T-helper 22 cell (primary cell): ENCODE measurements at places on chromosomes 2 and 18.

DNA sequence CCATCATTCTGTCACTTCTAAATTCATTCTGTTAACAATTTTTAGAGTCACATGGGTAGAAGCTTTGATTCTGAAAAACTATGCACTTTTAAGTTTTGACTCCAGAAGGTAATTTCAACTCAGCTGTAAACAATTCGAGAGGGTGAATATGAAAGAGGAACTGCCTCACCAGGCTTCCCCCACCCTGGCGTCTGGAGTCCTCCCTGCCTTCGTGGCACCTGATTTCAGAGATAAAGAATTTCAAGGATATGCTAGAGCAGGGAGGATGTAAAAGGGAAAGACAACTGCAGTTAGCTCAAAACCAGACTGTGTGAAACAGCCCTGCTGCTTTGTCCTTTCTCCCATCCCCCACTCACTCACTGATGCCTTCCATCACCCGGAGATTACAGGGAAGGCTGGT lies 40.7 kb downstream of the ONECUT2 start:
- no peak for DNase-seq

DNA sequence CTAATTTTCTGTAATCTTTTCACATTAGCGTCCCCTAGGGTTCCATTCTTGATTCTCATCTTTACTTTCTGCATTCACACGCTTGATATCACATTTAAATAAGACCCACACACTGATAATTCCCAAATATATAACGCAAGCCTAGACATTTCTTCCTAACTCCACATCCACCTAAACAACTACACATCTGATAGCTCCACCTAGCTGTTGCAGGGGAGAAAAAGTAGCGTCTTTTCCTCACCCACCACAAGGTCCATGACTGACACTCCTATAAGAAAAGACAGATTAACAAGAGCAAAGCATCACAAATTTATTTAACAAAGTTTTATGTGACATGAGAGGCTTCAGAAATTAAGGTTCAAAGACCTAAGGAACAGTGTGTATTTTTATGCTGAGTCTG lies 862.2 kb upstream of the DDX18 start:
- DNase-seq, result no peak

DNA sequence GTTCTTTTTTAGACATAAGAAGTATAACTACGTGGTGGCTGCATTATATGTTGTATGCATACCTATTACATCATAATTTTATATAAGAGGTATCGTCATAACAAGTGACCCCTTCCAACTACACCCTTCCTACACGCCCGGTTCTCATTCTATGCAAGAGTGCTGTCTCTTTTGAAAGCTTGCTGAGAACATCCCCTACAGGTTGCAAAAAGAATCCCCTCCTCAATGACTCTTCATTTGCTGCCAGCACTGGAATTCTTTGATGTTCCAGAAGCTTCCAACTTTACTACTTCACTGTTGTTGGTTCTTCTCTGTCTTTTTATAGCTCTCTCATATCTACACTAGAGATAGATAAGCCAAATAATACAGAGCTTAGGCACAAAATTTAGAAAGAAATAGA lies 66.4 kb downstream of the CDH7 start:
- no peak for DNase-seq

DNA sequence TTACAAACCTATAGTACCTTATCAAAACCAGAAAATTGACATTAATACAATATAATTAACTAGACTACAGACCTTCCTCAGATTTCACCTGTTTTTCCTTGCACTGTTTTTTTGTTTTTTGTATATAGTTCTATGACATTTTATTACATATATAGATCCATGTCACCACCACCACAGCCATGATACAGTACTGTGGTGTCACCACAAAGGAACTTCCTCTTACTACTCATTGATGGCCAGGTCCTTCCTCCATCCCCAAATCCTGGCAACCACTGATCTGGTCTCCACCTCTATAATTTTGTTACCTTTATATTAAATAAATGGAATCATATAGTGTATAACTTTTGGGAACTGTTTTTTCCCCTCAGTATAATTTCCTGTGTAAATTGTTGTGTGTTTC lies 19.4 kb upstream of the ATP6V1B1 start:
- DNase-seq, result no peak

DNA sequence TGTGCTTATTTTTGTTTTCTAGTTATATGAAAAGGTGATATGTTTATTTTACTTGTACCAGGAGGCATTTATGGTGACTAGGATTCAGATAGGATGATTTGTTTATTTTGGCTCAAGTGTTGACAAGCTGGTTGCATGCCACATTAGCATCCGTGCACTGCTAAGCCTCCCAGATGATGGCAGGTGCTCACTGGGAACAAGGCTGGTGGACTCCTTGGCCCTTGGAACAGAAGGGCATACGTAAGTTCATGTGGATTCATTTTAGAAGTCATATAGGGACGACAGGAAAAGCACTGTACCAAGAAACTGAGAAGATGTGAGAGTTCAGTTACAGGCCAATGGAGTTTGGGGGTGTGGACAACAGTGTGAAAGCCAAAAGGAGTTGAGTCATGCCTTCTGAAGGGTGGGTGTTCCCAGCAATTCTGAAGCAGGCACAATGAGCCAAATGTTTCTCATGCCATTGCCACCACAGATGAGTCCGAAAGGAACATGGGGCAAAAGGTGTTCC lies 166.2 kb downstream of the PHLPP1 start:
- DNase-seq, result no peak

DNA sequence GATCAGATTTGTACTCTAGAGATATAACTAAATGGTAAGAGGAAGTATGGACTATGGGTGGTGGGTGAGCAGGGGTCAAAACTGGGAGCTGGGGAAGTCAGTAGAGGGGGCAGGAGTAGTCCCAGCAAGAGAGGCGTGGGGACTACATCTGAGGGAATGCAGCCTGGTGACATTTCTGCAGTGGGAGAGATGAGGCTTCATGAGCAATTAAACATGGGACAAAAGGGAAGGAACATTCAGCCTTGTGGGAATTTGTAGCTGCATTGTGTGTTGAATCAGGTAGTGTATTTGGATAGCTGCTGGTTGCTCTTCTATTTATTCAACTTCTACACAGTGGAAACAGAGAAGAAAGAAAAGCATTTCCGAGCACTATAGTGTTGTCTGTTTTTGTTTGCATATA lies 3.6 kb downstream of the CNOT11 start:
- DNase-seq, result no peak

DNA sequence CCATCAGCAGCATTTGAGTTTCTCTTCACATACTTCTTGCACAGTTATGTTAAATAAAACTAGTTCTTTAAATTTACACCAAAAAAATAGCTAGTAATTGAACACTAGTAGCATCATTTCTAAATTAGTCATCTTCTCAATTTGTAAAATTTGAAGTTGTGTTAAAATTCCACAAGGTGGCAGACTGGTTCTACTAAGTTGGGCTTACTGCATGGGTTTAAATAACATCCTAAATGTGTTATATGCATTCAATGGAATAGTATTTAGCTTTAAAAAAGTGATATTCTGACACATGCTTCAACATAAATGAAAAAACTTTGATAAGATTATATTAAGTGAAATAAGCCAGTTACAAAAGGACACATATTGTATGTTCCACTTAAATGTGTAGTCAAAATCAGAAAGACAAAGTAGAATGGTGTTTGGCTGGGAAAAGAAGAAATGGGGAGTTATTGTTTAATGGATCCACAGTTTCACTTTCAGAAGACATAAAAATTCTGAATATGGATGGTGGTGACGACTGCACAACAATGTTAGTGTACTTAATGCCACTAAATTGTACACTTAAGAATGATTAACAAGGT lies 28.7 kb upstream of the RPRD1A start:
- DNase-seq, result no peak
